ENCODE measurements at places on chromosomes 12 and 14.

DNA sequence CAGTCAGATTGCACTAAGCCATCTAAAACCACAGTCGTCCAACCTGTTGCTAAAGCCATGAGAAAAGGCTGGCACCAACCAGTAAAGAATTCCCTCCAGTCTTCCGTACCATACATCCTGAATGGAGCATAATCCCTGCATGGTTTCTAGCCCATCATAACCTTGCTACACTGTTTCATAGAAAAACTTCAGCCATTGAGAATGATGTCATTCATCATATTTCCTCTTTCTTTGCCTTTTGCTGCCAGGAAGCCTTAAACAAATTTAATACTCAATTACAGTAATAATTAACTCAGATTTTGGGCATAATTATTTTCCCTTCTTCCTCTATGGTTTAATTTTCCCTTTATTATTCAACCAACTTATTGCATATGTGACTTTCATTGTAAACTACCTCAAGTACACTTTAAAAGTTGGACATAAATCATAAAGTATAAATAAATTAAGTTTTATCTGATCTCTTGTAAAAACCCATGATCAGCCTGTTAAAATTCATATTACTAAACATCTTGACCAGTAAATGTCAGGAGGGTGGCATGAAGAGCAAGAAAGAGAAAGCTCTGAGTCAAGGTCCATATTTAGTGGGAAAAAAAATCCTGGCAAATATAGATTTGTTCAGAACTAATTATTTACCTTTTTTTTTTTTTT, 264.7 kb downstream of the ZFP36L1 start:
- DNase-seq: no peak

- DNase-seq: no peak
Measured at GRCh38 chr12:5789469-5789968, 155.5 kb downstream of the ANO2 start.

GRCh38 chr12:79687711-79688260, 3.0 kb downstream of the PAWR start:
- DNase-seq: no peak

DNA sequence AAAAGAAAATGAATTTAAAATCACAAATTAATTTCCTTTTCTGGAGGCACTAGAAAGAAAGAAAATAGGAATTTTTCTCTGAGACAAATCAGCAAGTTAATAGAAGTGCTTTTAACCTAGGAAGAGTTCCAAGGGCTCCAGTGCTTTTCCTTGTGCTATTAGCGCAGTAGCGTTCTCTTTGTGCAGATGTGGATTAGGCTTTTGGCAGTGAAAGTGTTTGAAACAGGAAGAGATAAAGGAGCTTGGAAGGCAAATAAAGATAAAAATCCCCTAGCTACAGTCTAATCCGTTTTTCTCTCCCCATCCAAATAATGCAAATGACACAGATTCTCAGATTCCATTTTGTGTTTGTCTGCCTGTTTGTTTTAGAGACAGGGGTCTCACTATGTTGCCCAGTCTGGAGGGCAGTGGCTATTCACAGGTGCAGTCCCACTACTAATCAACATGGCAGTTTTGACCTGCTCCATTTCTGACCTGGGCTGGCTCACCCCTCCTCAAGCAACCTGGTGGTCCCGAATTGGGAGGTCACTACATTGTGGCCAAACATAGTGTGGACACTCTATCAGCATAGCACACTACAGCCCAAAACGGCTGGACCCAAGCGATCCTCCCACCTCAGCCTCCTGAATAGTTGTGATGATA, 166.1 kb downstream of the PAWR start:
- DNase-seq: no peak

GRCh38 chr12:13257356-13257875, 60.9 kb downstream of the EMP1 start:
- no peak for DNase-seq

DNA sequence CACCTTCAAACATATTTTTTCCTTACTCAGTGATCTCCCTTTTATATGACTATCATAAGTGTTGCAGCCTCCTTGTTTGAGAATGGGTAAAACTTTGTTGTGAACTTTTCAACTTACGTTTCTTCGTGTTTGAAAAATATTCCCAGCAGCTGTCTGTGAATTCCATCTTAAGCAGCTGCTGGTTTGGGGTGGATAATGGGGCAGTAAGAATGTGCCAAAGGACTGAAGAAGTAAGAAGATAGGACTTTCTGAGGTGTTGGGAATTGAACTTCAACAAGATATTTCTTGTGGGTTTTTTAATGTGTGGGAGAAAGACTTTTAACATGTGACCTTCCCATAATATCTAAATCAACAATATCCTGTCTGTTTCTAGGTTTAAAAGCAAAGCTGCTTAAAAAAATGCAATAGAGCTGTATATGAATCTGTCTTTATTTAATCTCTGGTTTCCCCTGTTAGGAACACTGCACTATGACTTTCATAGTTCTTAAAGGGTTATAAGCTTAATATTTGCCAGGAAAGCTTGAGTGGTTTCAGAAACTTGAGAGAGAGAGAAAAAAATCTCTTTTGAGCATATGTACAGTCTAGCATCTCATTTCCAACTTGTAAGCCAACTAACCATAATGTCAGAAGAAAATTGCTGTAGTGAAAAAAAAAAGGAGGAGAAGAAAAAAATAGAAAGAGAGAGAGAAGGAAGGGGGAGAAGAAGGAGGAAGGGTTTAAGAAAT, 1659.2 kb upstream of the FLRT2 start:
- DNase-seq: no peak

DNA sequence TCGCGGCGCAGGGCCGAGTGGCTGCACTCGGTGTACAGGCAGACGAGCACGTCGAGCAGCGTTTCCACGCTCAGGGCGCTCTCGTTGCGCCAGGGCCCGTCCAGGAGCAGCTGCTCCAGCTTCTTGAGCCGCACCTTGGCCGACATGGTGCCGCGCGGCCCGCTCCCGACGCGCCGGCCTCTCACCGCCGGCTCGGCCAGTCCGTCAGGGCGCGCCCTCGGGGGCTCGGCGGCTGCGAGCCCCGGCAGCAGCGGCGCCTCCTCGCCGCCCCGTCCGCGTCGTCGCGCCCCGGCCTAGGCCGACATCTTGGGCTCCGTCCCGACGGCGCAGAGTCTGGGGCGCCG, 349 bp downstream of the CDC42BPB start:
- no peak for DNase-seq

GRCh38 chr12:51524386-51524901, 66.6 kb upstream of the SCN8A start:
- DNase-seq: no peak

GRCh38 chr12:128114485-128114884, 152.5 kb upstream of the TMEM132C start:
- DNase-seq: no peak

- DNase-seq: no peak
Measured at GRCh38 chr12:60494244-60494643, 898.4 kb downstream of the SLC16A7 start.

GRCh38 chr12:104282109-104282508, 21.4 kb upstream of the EID3 start:
- no peak for DNase-seq

DNA sequence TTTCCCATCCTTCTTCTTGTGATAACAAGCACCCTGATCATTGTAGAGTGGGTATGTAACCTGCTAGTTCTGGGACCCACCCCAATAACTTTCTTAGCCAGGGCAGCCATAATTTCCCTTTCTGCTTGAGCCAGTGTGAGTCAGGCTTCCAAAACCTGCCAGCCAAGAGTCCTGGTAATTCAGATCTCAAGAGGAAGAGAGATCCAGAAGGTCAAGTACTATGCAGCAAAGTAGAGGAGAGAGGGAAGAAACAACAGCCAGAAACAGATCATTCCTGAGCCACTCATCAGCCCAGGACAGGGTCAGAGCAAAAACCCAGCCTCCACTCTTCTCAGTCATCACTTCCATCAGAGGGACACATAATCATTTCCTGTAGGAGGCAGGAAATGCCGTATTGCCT, 182.0 kb downstream of the DICER1 start:
- DNase-seq: no peak

DNA sequence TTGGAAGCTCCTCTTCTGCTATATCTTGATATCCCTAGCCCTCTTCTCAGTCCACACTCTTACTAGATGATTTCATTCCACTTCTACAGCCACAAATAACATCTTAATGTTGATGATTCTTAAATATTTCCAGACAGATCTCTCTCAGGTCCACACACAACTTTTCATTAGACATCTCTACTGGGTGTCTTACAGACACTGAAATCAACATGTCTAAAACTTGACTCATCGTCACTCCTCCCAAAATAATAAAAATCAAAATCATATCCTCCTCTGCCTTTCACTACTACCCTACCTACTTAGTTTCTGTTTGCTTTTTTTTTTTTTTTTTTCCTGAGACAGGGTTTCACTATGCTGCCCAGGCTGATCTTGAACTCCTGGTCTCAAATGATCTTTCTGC, 11.9 kb downstream of the PRDM4 start:
- DNase-seq: no peak

- no peak for DNase-seq
Measured at GRCh38 chr14:56754921-56755320, 55.4 kb downstream of the OTX2 start.

GRCh38 chr12:3259973-3260372, 182.8 kb downstream of the TSPAN9 start:
- DNase-seq: no peak

DNA sequence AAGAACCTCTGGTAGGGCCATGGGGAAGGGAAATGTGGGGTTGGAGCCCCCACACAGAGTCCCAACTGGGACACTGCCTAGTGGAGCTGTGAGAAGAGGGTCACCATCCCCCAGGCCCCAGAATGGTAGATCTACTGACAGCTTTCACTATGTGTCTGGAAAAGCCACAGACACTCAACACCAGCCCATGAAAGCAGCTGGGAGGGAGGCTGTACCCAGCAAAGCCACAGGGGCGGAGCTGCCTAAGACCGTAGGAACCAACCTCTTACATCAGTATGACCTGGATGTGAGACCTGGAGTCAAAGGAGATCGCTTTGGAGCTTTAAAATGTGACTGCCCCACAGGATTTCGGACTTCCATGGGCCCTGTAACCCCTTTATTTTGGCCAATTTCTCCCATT, 97.8 kb downstream of the HMGA2 start:
- DNase-seq: no peak

DNA sequence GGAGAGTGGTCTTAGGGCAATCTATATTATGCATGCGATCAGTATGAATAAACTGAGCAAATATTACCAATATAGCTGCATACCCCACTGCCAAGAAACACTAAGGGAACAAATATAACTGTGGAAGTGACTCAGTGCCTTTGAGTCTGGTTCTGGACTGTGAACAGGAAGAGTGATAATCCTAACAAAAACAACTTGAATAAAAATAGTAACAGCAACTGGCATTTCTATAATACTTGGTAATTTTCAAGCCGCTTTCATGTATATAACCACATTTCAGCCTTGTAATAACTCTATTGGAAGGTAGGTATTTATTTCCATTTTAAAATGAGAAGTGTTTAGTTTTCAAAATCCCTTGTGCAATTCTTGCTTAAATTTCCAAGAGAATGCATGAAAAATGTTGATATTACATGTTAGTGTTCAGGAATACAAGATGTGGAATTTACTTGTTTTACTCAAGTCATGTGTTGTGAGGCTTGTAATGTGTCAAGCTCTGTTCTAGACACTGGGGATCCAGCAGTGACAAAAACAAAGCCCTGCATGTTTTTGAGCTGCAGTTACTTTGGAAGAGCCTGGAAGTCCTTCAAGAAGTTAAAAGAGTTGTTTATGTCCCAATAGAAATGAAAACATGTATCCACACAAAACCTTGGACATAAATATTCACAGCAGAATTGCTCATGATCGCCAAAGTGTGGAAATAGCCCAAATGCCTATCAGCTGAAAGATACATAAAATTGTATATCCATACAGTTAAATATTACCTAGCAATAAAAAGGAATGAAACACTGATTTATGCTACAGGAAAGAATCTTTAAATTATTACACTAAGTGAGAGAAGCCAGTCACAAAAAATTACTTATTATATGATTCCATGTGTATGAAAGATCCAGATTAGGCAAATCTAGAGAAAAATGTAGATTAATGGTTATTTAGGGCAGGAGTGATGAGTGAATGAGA, 338.1 kb upstream of the TMEM132C start:
- DNase-seq: no peak

- DNase-seq: no peak
Measured at GRCh38 chr14:105050551-105050897, 14.7 kb downstream of the GPR132 start.

GRCh38 chr12:107344035-107344808, 250.9 kb upstream of the CRY1 start:
- no peak for DNase-seq

DNA sequence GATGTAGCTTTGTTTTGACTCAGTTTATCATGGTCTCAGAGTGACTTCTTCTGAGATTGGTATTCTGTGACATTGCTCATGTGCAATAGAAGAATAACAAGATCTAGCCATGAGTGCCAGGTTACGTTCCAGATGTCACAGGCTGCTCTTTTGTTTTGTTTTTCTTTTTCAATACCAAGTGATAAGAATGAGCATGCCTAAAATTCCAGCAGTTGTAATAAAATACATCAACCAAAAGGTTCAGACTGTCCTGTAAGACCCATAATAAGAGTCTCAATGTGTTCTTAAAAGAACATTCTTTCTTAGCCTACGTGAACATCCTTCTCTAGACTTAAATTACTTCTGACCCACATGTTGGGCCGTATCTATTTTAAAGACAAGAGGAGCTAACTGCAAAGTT, 669.2 kb downstream of the DIO2 start:
- no peak for DNase-seq

- no peak for DNase-seq
Measured at GRCh38 chr14:91595736-91596135, 85.6 kb upstream of the PPP4R3A start.

DNA sequence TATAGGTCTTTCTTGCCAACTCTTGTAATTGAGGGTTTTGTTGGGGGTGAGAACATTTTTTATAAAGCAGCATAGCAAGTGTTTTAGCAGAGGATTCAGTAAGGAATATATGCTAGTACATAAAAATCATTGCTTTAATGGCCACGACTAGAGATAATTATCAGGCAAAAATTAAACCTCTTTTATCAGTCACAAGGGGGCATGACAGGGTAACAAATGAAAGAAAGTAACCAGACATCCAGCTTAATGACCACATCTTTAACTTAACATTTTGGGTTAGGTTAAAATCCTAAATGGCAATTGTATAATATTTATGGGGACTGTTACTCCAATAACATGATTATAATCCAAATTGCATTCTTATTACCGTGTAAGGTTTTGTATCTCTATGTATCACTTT, 119.6 kb downstream of the LRRIQ1 start:
- DNase-seq: no peak

DNA sequence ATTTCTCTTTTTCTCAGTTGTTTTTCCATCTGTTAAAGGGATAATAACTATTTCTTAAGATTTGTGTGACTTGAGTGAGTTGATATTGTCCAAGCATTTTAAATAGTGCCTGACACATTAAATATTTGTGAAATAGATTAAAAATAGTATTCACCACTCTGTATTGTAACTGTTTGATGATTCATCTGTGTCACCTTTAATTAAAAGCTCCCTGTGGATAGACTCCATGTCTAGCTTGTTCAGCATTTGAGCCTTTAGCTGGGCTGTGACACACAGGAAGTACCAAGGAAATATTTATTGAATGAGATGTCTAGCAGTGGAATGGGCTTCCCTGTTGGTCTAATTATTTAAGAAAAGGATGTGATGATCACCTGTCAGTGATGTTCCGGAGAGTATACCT, 1.8 kb upstream of the GLIPR1L2 start:
- DNase-seq: no peak
